ENCODE measurements at places on chromosomes 3 and 15.

GRCh38 chr3:16999871-17000270, 115.1 kb downstream of the PLCL2 start:
- DNase-seq = no peak

- no peak for DNase-seq
Observed at GRCh38 chr3:108287146-108287545, 9.2 kb upstream of the HHLA2 start.

GRCh38 chr3:133124511-133124910, 86.3 kb downstream of the TMEM108 start:
- peak; percentile 66 for DNase-seq

- DNase-seq = no peak
Observed at GRCh38 chr3:197183582-197183981, 114.8 kb downstream of the DLG1 start.

DNA sequence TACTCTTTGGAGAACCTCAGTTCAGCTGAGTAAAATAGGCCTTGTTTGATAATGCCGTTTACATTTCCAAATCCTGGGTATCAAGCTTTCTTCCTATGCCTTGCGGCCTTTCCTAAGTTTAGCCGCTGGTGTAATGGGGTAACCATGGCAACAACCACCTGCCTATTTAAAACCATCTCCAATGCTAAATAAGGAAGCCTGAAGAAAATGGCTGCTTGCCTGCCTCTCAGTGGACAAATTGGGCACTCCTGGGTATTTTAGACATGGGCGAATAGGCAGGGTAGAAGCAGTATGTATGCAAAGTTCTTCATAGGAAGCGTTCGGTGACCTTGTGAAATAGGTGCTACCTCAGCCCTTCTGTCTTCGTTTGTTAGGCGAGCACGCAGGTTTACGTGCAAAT, 122.7 kb downstream of the DGKG start:
- DNase-seq = peak; percentile 7

GRCh38 chr15:98150536-98150935, 190.0 kb downstream of the ARRDC4 start:
- no peak for DNase-seq

DNA sequence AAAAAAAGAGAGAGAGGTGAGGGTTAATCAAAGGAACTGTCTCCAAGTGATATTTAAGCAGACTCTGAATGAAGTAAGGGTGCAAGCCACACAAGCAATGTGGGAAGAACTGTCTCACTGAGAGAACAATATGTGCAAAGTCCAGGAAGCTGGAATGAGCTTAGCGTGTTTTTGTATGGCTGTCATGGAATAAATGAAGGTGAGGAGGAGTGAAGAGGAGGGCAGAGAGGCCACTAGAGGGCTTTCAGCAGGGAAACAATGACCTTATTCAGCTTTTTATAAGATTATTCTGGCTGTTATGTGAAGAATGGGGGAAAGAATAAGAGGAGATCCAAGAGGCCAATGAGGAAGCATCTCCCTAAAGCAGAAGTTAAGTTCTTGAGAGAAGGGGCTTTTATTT, 86.9 kb upstream of the COL8A1 start:
- no peak for DNase-seq

DNA sequence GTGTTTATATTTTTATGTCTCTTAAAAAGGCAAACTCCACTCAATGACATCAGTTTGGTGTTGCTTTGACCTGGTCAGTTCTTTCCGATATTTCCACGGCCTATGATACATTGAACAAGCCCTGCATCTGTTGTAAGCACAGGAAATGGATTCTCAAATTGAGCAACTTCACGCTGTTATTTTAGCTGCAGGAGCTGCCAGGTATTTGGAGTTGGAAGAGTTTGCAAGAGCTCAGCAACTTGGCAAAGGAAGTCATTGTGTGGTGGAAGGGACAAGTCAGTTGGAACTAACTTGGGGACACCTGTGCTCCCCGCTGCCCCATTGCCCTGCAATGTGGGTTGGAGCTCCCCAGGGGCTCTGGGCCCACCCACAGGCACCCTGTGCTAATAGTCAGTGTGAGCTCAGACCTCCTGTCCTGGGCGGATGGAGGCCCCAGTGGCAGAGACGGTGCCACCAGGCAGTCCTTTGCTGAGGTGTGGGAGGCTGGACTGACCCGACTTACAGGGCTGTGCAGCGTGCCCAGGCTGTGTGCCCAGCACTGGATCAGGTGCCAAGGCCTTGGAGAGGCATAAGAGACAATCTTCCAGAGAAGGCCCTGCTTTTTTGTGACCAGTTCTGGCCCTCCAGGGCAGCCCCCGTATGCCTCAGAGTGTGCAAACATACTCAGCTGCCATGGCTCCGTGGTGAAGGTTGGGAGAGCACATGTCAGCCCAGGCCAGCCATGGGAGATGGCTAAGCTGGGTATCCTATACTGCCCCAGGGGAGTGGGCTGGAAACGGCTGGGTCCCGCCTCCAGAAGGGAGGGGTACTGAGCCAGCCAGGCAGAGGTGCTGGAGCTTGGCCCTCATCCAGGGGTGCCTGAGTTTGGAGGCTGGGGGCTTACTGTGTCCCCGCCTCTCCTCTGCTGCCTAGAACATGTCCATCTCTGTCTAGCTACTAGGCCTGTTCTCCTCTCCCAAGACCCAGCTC, 43.5 kb downstream of the KY start:
- DNase-seq = no peak

DNA sequence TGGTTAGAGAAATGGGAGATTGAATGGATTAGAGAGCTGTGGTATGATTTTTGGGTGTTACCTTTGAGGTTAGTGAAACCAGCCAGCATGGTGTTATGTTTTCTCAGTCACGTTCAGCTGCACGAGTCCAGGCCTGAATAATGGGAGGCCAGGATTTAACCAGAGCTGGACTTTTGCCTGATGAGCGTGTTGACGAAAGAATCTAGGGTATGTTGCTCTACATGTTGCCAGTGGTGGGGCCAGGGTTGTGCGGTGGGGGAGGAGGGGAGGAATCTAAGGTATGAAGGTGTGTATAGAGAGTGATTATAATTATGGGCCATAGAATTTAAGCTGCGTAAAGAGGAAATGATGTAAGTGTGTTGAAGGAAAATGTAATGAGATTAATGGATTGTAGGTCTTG, 22.8 kb downstream of the MINDY2 start:
- no peak for DNase-seq

DNA sequence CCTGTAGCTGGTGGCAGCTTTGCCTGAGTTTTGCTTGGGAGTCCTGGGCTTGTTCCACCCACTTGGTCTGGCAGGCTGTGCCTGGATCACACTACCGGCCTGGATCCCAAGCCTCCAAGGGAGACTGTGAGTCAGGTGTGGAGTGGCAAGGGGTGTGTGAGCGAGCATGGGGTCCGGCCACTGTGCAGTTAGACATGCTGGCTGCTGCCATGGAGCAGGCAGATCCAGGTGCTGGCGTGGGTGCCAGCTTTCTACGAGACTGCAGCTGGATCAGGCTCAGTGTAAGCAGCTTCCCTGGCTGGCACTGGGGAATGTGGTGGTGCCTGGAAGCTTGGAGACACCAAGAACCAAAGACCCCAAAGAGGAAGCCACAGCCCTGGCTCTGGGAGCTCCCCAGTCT, 102.0 kb upstream of the BNIP2 start:
- no peak for DNase-seq

DNA sequence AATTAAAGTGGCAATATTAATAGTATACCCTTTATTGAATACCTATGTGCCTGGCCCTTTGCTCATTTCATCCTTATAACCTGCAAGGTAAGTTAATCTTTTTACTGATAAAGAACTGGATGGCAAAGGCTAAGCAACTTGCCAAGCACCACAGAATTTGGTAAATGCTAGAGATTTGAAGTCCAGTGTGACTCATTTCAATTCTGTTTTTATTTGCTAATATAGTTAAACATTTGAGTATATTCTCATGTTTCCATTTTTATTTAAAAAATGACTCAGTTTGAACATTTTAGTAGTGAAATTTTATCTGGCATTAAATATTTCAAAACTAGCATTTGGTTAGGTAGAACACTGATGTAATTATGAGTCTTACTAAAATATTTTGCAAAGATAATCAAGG, 11.3 kb downstream of the PFN2 start:
- DNase-seq = no peak

DNA sequence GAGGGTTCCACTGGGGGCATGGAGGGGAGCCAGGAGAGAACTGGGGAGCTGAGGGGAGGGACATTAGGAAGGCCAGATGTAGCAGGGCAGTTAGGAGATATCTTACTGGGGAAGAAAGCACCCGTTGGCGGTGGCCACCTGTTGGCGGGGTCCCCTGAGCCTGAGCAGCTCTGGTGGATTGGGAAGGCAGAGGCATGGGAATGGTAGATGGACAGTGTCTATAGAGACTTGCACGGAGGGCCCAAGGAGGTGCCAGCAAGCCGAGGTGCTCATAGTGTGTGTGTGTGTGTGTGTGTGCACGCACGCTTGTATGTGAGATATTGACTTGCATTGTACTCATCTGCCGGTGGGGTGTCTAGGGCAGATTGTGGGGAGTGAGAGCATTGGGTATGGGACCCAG, 179.0 kb downstream of the APBA2 start:
- DNase-seq = no peak

- DNase-seq = no peak
Observed at GRCh38 chr3:68256635-68257223, 602.3 kb upstream of the SUCLG2 start.

DNA sequence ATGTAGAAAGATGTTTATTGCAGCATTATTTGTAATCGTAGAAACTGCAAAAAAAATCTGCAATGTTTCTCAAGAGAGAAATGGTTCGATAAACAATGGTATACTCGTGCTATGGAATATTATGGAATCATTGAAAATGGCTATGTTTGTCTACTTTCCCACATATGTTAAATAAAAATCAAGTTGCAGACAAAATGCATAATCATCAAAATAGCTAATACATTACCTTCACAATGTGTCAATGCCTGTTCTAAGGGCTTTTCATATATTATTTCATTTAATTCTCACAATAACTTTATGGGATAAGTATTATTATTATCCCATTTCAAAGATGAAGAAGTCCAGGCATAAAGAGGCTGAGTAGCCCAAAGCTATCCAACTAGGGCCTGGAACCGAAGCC, 2.2 kb upstream of the EIF2B5 start:
- no peak for DNase-seq
